ELR (cell line): ENCODE measurements at places on chromosomes 11 and 22.

- DNase-seq = no peak
These were observed 115.3 kb upstream of the TBCEL start for GRCh38 chr11:120908461-120909181.

- peak; percentile 68 for DNase-seq
These were observed 208.6 kb downstream of the DBX1 start for GRCh38 chr11:19951558-19952115.

GRCh38 chr11:107619926-107620325, 29.0 kb downstream of the ELMOD1 start:
- no peak for DNase-seq

- DNase-seq = no peak
These were observed 95.9 kb downstream of the RRM1 start for GRCh38 chr11:4190519-4190918.

DNA sequence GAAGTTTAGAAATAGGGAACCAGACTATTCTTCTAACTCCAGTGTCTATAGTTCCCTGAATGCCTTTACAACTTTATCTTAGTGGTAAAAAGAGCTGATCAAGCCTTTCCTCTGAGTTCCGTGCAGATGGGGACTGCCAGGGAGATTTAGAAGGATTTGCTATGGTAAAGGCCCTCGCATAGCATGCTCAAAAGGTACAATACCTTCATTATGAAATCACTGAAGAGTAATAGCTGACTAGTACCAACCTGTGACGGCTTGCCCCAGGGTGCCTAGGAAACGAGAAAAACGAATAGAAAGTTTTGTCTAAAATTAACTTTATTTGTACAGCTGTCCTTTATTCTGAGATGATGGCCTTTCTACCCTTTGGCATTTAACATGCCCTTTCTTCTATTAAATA, 150.1 kb upstream of the ARHGAP42 start:
- DNase-seq = no peak

- no peak for DNase-seq
These were observed 2.9 kb downstream of the FAM118B start for GRCh38 chr11:126214441-126214840.

DNA sequence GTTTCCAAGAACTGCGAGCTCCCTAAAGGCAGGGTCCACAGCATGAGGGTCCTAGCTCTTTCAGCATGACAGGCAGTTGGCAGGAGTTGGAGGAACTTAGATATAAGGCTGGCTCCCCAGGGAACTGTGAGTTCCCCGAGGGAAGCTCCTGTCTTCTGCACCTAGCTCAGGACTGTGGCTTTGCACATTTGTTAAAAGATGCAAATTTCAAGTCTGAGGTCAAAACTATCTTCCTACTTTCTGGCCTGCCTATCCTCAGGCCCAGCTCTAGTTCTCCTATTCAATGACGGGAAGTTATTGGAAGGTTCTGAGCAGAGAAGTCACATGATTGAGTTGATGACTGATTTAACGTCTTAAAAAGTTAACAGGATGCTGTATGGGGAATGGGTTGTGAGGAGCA, 11.7 kb upstream of the UCP3 start:
- no peak for DNase-seq

- DNase-seq = no peak
These were observed 818.2 kb downstream of the BRD1 start for GRCh38 chr22:49009359-49010063.

DNA sequence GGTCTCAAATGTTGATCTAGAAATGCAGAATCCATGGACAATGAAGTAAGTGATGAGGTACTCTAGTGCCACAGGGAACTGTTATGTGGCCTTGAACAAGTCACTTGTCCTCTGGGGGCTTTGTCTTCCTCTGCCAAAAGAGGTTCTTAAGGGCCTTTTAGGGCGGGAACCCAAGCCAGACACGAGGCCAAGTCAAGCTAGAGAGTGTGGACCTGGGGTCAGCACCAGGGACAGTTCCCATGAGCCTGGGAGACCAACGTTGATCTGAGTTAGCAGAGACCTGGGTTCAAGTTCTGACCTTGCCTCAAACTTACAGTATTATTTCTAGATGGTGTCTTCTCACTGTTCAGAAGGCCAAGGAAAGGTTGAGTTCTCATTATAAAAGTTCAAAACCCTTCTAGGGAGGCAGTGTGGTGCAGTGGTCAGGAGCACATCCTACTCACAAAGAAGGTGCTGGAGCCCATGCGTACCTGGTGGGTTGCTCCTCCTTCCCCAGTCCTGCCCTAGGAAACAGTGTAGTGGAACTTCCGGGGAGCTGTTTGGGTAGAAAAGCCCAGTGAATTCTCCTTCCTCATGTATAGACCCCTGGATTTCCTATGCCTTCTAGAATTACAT, 121.5 kb downstream of the CHST1 start:
- peak; percentile 19 for DNase-seq

- DNase-seq = peak; percentile 54
These were observed 21.9 kb downstream of the IGSF9B start for GRCh38 chr11:133934599-133935550.

DNA sequence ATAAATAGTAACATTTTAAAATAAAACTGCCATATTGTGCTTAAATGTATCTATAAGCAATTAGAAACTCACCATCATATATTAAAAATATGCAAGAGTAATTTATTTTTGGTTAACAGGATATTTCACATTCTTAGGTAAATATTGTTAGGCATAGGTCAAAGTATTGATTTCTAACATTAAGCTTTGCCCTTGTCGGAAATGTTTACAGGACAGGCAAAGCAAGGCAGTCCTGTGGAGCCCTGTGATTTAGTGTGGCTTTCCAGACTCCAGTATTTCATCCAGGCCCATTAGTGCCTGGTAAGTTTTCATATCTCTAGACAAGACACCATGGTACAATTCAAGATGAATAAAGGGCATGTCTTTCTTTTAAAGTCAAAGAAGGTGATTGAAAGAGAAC, 114.9 kb upstream of the LARGE1 start:
- DNase-seq = no peak

- DNase-seq = no peak
These were observed 7.0 kb downstream of the PTPRJ start for GRCh38 chr11:47987310-47987709.

GRCh38 chr11:95058621-95059020, 8.1 kb upstream of the SRSF8 start:
- DNase-seq = no peak

- peak; percentile 46 for DNase-seq
These were observed 117.8 kb upstream of the C11orf87 start for GRCh38 chr11:109304159-109304558.

DNA sequence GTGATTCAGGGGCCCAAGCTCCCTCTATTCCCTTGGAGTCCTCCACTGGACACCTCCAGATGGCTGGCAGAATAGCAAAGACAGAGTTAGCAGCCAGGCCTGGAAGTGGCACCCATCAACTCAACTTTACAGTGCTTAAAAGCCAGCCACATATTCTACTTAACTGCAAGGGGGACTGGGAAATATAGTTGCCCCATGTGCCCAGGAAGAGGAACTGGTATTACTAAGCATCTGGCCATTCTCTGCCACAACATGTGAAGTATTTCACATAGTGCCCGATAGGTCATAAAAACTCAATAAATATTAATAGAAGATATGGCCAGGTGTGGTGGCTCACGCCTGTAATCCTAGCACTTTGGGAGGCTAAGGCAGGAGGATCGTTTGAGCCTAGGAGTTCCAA, 5.5 kb upstream of the IL10RA start:
- DNase-seq = no peak

GRCh38 chr22:37898441-37899181, 7.5 kb upstream of the MICALL1 start:
- no peak for DNase-seq

GRCh38 chr22:23145878-23146470, 697 bp downstream of the RAB36 start:
- no peak for DNase-seq

DNA sequence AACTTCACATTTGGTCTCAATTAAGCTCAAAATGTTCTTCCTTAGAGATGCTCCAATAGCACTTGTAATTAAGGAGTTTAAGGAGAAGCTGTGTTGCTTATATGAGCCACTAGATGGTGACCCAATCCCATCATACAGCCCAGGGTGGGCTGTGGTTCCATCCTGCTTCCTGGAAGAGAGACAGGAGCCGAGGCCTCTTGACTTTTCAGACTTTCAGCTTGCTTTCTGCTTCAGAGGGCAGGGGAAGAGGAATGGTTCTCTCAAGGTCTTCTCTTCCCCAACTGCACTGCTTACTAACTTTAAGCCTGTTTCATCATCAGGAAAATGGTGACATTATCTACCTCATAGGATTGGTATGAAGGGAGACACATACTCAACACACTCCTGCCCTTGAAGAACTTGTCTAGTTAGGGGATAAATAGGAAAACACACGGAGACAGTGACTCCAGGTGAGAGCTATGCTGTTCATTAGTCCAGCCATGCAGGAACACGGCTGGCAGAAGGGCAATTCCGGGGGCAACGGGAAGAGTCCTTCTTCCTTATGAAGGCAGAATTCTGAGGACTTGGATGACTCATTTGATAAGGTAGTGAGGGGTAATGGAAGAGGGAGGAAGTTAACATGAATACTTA, 20.1 kb downstream of the TMEM218 start:
- peak; percentile 69 for DNase-seq

- DNase-seq = peak; percentile 17
These were observed 9.6 kb upstream of the SYT8 start for GRCh38 chr11:1825039-1825740.
